ENCODE measurements at places on chromosomes 13 and 19.
A peak's percentile ranks its signal among the peaks of the same experiment; 100 is the strongest.

DNA sequence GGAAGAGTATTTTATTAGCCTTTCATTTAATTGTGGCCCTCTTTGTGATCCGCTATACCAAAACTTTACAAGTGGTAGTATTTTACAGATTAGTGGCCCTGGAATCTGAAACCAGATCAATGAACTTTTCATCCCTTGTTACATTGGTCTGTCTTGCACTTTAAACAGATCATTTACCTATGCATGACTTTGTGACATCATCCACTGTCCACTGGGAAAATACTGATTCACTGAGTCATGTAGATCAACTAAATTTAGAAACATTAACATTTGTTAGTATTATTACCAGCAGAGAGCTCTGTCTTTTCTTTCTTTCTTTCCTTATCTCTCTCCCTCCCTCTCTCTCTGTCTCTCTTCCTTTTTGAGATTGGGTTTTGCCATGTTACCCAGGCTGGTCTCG lies 17.5 kb downstream of the PCDH8 start:
- DNase-seq: no peak

- DNase-seq: no peak
These were observed 22.6 kb downstream of the GAS6 start for GRCh38 chr13:113841353-113841650.

DNA sequence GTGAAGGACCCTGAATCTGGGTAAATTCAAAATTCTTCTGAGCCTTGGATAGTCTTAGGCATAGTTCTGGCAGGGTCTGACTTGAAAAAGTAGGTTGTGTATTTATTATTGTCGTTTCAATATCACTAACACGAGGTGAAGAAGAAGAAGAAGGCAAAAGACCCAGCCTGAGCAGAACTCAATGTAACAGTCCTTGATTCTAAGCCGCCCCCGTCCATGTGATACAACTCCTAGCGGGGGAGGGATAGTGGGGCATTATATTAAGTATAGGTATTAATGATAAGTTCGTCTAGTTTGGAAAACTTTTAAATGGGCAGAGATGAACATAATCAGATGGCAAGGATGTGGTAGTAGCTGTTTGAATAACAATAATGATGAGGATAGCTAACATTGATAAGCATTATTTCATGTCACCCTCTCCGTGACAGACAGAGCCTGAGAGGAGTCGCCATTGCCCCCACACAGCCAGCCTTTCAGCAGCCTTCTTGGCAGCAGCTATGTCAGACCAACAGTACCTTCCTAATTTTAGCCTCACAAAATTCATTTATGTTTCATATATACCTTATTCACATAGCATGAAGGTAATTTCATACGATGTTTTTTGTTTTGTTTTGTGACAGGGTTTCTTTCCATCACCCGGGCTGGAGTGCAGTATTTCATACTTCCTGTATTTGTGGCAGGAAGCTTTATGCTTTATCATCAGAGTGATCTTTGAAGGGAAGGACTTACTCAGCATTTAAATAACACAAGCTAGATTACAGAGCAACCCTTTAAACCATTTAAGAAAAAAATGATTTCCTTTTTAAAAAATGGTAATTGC lies 64.4 kb upstream of the NPAS1 start:
- peak; percentile 53 for DNase-seq

DNA sequence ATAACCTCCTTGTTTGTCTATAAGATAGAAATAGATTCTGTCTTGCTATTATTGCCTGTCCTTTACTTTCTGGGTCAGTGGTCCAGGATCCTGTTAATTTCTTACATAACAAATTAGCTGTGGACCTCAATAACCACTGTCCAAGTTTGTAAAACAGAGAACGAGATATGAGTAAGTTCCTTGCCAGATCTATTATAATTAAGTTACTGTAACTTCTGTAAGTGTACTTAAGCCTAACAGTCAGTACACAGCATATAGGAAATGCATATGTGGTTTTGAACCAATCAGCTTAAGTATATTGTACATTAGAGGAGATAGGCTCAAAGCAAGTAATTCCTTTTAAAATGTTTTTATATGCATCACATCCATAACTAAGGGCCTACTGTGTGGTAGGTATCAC lies 34.9 kb downstream of the HTR2A start:
- no peak for DNase-seq

DNA sequence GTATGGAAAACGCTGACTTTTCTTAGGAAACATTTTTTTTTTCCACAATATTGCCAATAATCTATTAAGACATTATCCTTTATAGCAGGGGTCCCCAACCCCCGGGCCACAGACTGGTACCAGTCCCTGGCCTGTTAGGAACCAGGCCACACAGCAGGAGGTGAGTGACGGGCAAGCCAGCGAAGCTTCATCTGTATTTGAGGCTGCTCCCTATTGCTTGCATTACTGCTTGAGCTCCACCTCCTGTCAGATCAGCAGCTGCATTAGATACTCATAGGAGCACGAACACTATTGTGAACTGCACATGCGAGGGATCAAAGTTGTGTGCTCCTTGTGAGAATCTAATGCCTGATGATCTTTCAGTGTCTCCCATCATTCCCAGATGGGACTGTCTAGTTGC lies 793.7 kb downstream of the SLITRK5 start:
- DNase-seq: no peak

DNA sequence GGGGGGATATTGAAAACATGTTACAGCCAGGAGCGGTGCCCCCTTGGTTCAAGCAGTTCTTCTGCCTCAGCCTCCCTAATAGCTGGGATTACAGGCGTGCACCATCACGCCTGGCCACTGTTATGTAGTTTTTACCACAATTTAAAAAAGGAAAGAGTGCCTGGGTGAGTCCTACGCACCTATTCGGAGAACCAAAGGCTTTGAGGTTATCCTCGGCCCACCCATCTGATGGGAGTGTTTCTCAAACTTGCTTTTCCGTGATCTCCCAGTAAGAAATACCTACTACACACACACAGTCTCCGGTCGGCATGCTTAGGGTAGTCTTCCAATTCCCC lies 4.2 kb upstream of the GP6 start:
- no peak for DNase-seq

Data from EL (cell line).